SW 1271 (cell line): ENCODE measurements at places on chromosomes 7 and 10.

- no peak for DNase-seq
Measured at GRCh38 chr10:78483641-78484040, 450.0 kb downstream of the RPS24 start.

- no peak for DNase-seq
Measured at GRCh38 chr7:47534322-47535034, 47.4 kb downstream of the TNS3 start.

- DNase-seq: no peak
Measured at GRCh38 chr7:48667407-48667806, 256.9 kb upstream of the CDC14C start.

- no peak for DNase-seq
Measured at GRCh38 chr10:29189256-29189655, 99.6 kb upstream of the LYZL1 start.

DNA sequence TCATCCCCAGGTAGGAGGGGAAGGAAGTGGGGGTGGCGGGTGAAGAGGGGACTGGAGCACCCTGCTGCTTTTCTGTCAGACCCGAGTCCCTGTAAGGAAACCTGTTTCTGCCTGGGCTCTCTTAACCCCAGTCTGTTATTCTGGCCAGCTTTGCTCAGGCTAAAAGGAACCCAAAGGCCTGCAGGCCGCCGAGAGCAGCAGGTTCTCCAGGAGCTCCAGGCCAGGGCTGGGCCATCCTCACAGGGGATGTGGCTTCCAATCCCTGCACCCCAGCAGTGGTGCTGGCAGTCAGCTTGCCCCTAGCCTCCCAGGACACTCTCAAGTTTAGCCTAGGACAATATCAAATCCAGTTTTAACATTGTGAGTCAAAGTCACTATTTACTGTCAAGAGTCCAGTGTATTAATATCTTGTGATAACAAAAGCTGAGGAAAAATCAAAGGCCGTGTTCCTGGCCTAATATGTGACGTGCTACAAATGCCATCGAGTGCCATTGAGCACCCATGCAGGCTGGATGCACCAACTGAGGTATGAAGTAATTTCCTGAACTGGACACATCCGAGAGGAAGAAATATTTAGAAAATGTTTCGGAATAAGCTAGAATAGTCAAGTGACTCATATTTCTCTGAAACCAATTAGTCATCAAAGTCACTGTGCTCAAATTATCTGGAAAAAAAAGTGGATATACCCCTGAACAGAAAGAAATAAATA lies 7.0 kb downstream of the PKD1L1 start:
- peak; percentile 72 for DNase-seq

DNA sequence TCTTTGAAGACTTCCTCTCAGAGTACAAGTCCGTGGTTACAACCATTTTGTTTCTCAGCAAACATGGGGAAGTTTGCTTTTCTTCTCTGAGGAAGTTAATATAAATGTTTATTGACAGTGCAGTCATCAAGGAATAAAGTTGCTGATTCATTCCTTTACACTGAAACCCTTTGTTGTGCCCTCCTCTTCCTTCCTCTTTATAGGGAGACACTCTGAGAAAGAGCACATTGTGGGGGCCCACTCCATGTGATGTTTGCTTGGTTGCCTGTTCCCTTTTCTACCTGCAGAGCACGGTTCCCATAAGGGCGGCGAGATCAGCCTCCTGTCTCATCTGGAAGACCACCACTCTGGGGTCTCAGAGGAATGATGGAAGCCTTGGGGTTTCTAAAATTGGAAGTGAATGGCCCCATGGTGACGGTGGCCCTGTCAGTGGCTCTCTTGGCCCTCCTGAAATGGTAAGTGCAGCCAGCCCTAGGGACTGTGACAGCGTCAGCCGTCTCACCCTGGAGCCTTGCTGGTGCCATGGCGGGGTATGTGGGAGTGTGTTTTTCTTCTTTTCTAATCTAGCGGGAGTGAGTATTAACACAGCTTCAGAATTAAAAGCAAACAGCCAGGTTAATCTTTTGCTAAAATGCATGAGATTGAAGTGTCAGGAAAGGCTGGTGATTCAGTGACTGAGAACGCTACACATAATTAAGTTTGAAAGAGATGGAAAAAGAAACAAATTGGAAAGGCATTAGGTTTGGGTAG lies at the start of gene TBXAS1:
TBXAS1 (plus strand) TSS at position 240 of the 750 bp plus-strand sequence; CDS start at position 367, 127 bp downstream.
- no peak for DNase-seq

DNA sequence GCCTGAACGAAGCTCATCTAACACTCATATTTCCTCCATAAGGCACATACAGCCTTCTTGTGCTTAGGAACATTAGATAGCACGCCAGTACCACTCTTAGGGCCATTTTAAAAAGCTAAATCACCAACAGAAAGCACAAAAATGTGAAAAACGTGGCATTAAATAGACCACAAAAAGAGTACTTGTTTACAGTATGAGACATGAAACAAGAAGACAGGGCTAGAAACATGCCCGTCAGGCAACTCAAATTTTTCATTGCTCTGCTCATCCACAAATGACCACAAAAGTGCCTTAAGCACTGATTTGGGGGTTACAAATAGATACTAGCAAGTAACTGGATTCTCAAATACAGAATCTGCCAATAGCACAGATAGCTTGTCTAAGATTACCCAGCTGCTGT lies 67.8 kb downstream of the ELMO1 start:
- DNase-seq: no peak

- DNase-seq: no peak
Measured at GRCh38 chr7:100582650-100583049, 3.3 kb downstream of the LRCH4 start.

GRCh38 chr7:78006063-78006755 lies 207.6 kb downstream of the PHTF2 start:
- DNase-seq: no peak

- no peak for DNase-seq
Measured at GRCh38 chr10:30747633-30748032, 118.1 kb upstream of the LYZL2 start.

- DNase-seq: no peak
Measured at GRCh38 chr7:37419496-37419895, 29.2 kb downstream of the ELMO1 start.

GRCh38 chr10:96712662-96713271 lies 7.5 kb downstream of the PIK3AP1 start:
- no peak for DNase-seq

- DNase-seq: no peak
Measured at GRCh38 chr10:71136036-71136721, 76.2 kb upstream of the UNC5B start.

GRCh38 chr10:121553511-121554264 lies 44.6 kb downstream of the FGFR2 start:
- DNase-seq: no peak

DNA sequence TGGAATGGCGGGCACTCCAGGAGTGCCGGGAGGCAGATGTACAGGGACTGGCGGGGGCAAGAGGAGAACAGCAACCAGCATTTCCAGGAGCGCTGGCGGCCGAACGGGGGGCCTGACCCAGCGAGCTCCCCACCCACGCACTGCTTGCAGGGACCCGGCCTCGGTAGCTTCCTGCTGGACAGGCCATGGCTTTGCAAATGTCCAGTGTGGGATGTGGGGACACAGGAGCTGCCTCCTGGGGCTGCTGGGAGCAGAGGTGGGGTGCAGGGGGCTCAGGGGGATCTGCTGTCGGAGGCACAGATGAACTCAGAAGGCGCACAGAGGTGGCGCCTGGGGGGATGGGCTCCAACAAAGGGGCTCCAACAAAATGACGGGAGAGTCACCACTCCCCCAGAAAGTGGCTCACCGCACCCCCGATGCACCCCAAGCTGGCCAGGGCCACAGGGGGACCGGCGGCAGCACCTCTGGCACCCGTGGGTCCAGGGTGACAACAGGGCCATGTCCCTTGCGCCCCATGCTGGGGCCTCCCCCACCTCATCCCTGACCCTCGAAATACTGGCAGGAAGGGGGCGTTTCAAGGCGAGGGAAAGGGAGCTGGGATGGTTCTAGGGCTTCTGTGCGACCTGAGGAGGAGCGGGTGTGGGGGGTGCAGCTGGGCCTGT lies 41.1 kb downstream of the AP5Z1 start:
- no peak for DNase-seq

DNA sequence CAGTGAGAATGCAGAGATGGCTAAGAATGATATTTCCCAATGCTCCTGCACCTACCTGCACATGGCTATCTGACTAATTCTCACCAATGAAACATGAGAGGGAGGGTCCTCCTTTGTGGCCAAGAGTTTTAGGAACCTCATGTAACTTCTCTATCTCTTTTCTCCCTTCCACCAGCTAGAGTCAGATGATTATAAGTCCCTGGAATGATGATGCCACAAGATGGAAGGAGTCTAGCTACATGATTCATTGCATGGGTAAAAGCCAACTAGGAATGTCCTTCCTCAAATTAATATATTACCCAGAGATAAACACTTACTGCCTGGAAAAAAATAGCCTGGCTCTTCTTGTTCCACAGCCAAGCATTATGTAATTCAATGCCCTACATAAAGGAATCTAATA lies 55.1 kb upstream of the AASS start:
- no peak for DNase-seq

DNA sequence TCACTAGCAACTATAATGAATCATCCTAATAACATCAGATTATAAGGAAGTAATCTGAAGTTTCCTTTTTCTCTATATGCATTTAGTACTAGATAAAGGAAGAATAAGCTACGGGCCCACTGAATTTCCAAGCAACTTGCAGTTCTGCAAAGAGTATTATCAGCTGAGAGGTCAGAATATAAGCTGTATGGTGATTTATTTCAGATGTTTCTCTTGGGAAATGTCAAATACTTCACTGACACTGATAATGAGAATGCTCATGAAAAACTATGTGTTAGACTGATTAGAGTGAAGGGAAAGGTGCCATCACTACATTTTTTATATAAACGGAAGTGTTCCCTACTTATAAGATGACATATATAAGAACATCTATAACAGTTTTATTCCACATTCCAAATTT lies 251.2 kb upstream of the HGF start:
- no peak for DNase-seq

DNA sequence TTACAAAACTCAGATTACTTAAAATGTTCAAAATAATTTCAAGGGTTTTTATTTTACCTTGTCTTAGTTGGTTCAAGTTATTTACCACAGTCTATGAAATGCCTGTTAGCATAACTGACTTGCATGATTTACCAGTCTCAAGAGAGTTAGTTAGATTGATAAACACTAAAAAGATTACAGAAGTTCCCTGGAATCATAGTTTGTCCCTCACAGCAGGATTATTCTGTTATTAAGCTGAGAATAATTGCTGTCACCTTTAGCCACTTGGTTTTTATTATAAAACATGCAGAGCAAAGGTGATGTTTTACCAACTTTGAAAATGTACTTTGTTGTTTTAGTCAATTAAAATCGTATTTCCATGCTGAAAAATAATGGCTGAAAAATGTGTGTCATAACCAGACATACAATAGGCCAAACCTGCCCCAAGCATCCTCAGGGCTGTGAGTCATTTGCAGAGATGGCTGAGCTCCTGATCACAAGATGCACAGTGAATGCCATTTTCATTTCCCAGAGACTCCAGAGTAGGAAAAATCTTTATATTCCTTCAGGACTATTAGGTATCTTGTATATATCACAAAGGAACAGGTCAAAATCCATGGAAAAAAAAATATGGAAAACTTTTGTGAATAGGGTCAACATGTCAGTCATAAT lies 87.8 kb upstream of the DKK1 start:
- no peak for DNase-seq

DNA sequence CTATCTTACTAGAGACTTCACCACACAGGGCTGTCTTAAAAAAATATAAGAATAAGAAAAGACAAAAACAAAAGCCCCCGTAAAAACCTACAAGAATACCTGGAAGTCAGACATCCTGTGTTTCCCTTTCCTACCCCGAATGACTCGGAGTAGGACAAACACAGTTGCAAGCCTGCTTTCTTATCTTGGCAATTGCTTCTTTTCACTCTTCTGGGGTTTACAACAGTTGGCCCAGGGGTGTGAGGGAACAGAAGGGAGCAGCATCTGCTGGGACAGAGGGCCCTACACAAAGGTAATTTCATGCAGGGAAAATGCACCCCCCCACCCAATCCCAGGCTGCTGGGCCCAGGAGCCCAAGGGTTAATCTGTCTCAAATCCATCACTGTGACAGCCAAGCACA lies 220.6 kb downstream of the ARHGAP12 start:
- DNase-seq: no peak

DNA sequence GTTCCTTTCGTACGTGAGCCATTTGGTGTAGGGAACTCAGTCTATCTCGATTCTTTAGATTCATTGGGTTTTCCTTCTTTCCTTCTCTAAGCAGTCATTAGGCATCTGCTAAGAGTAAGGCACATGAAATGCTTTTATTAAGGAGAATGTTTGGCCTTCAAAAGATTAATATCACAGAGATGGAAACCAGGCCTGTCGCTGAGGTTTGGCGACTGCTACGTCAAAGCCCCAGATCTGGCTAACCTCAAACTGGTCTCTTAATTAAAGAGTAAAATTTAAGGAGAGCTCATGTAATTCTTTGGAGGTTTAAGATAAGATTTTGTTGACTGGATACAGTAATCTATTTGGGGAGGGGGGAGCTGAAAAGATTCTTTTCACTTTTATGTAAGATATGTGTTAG lies 189.8 kb downstream of the JCAD start:
- DNase-seq: no peak

- no peak for DNase-seq
Measured at GRCh38 chr10:90462749-90463470, 394.9 kb downstream of the HTR7 start.

GRCh38 chr7:130988443-130988842 lies 254.4 kb upstream of the KLF14 start:
- no peak for DNase-seq

- DNase-seq: no peak
Measured at GRCh38 chr7:68682910-68683309, 915.4 kb upstream of the AUTS2 start.

DNA sequence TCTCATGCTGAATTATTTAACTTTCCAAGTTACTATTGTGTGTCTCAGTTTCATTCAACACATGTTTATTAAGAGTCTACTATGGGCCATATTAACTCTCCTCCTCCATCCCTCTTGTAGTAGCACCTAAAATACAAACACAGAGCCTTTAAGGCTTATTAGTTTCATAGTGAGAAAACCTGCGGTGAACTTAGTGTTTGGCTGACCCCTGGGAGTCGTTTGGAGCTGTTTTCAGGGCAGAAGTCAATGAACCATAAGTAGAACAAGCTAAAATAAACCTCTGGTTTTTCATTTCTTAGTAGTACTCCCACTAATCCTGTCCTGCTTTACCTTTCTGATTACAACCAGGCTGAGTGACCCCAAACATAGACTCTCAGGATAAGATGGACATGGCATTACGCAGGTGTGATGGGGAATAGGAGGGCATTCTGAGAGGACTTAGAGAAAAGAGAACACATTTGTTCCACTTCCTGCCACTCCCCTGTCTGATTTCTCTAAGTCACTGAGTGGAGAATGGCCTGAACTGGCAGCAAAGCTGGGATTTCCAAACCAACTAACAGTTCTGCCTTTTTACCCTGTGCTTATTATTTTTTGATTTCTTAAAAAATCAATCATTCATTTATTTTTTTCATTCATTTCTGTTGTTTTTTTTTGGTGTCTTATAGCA lies 74.5 kb downstream of the LRMDA start:
- DNase-seq: no peak

- DNase-seq: no peak
Measured at GRCh38 chr10:26423722-26424121, 14.4 kb upstream of the APBB1IP start.
